ENCODE measurements at places on chromosomes 2 and 18.

DNA sequence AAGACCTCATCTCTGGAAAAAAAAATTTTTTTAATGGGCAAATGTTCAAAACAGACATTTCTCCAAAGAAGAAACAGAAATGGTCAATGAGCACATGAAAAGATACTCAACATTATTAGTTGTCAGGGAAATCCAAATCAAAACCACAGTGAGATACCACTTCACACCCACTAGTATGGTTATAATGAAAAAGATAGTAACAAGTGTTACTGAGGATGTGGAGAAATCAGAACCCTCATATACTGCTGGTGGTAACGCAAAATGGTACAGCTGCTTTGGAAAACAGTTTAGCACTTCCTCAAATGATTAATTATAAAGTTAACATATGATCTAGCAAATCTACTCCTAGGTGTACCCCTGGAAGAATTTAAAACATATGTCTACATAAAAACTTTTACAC is 29.0 kb upstream of the TCF7L1 start:
- DNase-seq: no peak

GRCh38 chr2:189555232-189555631 is 25.4 kb downstream of the SLC40A1 start:
- no peak for DNase-seq

DNA sequence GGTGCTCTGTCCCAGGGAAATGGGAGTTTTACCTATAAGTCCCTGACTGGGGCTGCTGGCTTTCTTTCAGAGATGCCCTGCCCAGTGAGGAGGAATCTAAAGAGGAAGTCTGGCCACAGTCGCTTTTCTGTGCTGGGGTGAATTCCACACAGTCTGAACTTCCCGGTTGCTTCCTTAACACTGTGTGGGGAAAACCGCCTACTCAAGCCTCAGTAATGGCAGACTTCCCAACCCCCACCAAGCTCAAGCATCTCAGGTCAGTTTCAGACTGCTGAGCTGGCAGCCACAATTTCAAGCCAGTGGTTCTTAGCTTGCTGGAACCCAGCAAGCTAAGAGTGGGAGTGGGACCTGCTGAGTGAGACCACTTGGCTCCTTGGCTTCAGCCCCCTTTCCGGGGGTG is 54.9 kb downstream of the NUP35 start:
- DNase-seq: no peak

DNA sequence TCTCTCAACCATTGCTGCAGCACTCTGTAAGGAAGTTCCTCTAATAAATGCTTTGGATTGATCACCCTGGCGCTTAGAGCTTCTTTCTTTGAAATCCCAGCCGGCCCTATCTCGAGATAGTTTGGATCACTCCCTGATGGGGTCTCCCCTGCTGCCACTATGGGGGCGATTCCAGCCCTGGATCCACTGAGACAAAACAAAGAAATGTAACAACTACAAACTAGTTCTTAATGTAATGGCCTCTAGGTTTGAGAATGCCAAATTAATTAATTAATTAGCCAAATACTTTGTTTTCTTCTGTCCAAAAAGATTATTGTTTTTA is 15.2 kb downstream of the SRSF7 start:
- no peak for DNase-seq

- DNase-seq: no peak
Observed at GRCh38 chr2:96823198-96823597, 7.1 kb downstream of the CNNM3 start.
